ENCODE measurements at places on chromosomes 11 and 22.
A peak's percentile ranks its signal among the peaks of the same experiment; 100 is the strongest.

- H3K27ac ChIP-seq: peak overlapping the region; percentile 94
- no peaks in the 10 kb centered on the region for H3K27me3 ChIP-seq
- DNase-seq: no peak
These were observed 9.2 kb upstream of the TSKU start for GRCh38 chr11:76773921-76774361.

DNA sequence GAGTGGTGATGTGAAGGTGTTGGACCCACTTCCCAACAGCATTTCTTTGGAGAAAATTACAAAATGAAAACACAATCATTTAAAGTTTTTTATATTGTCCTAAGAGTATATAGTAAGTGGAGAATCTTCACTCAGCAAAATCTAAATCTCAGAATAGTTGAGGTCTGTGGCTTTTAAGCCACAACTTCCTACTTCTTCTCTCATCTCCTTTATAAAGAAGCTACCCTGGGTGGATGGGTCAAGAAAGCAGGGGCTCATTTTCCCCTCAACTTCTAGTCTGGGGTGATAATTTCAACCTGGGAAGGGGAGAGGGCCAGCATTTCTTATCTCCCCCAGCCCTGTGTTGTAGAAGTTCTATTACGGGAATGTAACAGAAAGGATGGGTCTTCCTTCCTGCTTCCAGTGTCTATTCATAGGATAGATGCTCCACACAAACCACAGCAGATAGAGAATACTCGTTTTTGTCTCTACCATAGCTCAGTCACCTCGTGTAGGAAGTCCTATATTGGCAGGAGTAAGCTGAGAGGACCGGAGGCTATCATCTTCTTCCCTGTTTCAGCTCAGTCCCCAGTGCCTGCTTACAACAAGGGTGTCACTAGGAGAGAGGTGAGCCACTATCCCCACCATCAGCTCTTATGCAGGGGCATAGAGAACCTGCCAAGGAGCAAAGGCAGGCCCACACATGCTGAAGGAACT, 341.5 kb downstream of the CASP12 start:
- H3K4me1 ChIP-seq: no peaks in the 10 kb centered on the region
- H3K27ac ChIP-seq: no peak overlapping the region
- no peaks in the 10 kb centered on the region for H3K27me3 ChIP-seq
- no peaks in the 10 kb centered on the region for H3K36me3 ChIP-seq
- no peak for DNase-seq
- H3K4me3 ChIP-seq: no peak overlapping the region

DNA sequence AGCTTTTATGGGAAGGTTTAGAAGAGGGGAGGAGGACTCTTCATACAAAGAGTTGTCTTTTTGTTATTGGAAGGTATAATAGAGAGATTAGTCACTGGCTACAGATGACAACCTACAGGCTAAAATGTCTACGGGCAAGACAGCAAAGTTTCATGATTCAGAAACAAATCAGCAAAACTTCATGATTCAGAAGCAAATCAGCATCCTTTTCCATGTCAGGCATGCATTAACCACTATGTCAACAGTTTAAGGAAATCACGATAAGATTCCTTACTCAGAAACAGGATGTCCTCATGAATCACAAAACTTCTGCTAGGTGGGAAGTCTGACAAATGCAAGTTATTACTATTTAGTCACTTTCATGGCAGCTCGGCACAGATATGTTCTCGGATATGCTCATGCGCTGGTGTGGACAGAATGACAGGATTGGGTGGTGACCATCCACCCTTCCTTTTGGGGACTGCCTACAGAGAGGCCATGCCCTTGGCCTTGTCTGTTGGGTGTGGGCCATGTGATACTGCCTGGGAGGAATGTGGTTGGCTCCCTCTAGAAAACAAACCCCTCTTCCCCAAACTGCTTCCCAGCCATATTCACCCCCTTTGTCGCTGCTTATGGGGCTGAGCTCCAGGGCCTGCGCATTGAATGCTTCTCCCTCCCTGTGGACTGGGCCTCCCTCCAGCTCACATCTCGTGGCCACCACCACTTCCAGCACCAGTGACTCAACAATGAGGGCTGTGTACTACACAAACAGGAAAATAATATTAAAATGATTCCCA, 10.1 kb downstream of the C11orf91 start:
- DNase-seq: no peak
- no peaks in the 10 kb centered on the region for H3K36me3 ChIP-seq
- H3K27ac ChIP-seq: peak overlapping the region; percentile 96
- H3K27me3 ChIP-seq: no peaks in the 10 kb centered on the region
- peaks cover 40% of the 10 kb centered on the region for H3K4me1 ChIP-seq
- no peak overlapping the region for H3K4me3 ChIP-seq

GRCh38 chr11:11427140-11427539, 74.1 kb upstream of the CSNK2A3 start:
- no peaks in the 10 kb centered on the region for H3K36me3 ChIP-seq
- H3K4me1 ChIP-seq: no peaks in the 10 kb centered on the region
- no peak for DNase-seq
- H3K27me3 ChIP-seq: no peaks in the 10 kb centered on the region

DNA sequence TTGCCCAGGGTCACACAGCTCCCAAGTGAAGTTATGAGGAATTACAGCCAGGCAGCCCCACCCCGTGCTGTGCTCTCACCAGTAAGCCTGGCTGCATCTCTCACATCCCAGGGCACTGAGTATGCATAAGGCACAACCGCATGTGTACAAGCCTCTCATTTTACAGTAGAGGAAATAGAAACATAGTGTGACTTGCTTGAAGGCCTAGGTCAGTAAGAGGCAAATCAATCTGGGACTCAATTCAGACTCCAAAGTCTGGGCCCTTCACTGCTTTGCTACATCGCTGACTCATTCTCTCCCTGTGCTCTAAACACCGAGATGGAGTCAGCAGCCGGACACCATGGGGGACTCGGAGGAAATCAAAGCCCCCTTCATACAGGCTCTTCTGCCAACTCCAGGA, 7.9 kb downstream of the ABTB2 start:
- no peaks in the 10 kb centered on the region for H3K27me3 ChIP-seq
- no peak for DNase-seq
- H3K36me3 ChIP-seq: no peaks in the 10 kb centered on the region
- H3K27ac ChIP-seq: no peak overlapping the region

- no peak overlapping the region for H3K27ac ChIP-seq
- peak; percentile 38 for DNase-seq
- H3K4me1 ChIP-seq: no peaks in the 10 kb centered on the region
- no peaks in the 10 kb centered on the region for H3K27me3 ChIP-seq
These were observed 9.0 kb upstream of the MUC5AC start for GRCh38 chr11:1148752-1149180.

- H3K4me1 ChIP-seq: no peaks in the 10 kb centered on the region
- DNase-seq: peak; percentile 62
- no peaks in the 10 kb centered on the region for H3K36me3 ChIP-seq
- H3K27ac ChIP-seq: peak overlapping the region; percentile 40
These were observed 30.4 kb upstream of the MICAL2 start for GRCh38 chr11:12079726-12080556.

DNA sequence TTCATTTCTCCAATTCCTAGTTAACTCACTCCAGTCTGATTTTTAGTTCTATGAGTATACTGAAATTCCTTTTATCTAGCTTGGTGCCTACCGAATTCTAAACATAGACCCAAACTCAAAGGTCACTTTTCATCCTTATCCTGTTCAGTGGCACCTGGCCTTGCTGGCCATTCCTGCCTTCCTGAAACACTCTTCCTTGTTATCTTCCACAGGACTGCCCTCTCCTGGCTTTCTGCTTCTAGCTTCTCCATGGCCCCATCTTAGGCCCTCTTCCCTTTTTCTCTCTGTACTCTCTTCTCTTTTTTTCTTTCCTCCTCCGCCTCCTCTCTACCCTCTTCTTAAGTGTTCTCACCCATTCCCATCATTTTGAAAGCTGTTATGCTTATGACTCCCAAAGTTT, 87.3 kb downstream of the WNT11 start:
- DNase-seq: no peak
- no peak overlapping the region for H3K27ac ChIP-seq
- H3K36me3 ChIP-seq: no peaks in the 10 kb centered on the region
- H3K4me1 ChIP-seq: no peaks in the 10 kb centered on the region
- H3K27me3 ChIP-seq: no peaks in the 10 kb centered on the region

DNA sequence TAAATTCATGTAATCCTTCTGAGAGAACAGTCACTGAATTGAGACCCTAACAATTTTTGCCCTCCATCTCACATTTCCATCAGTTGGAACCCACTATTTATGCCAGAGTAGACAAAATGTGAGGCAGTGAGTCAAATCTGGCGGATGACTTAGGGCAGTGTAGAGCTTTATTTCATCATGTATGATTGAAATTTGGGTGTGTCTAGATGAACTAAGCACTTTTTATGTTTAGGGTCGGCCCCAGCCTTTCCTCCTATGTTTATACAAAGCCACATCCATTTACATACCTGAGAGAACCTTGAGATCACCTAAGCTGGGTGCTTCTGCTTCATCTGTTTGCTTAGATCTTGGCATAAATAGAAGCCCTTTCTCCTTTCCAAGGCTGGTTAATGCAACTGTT, 15.0 kb upstream of the MUC15 start:
- H3K27ac ChIP-seq: no peak overlapping the region
- H3K4me1 ChIP-seq: no peaks in the 10 kb centered on the region
- no peaks in the 10 kb centered on the region for H3K36me3 ChIP-seq
- DNase-seq: no peak
- no peak overlapping the region for H3K4me3 ChIP-seq

DNA sequence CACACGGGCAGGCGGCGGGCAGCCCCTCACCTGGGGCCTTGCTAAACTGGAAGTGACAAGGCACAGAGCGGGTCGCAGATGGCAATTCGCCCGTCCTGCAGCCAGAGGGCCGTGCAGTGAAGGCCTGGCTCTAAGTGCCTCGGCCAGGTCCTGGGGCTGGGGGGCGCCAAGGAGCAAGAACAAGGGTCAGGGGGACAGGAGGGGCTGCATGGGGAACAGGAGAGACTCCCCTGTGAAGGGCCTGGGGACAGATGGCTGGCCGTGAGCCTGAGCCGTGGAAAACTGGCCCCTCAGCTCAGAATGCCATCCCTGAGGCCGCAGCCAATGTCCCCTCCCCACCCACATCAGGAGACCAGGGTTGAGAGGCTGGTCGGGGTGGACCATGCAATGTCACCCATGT, 60.0 kb downstream of the RTL6 start:
- DNase-seq: peak; percentile 31
- H3K27ac ChIP-seq: no peak overlapping the region
- H3K4me3 ChIP-seq: no peak overlapping the region
- no peaks in the 10 kb centered on the region for H3K27me3 ChIP-seq

DNA sequence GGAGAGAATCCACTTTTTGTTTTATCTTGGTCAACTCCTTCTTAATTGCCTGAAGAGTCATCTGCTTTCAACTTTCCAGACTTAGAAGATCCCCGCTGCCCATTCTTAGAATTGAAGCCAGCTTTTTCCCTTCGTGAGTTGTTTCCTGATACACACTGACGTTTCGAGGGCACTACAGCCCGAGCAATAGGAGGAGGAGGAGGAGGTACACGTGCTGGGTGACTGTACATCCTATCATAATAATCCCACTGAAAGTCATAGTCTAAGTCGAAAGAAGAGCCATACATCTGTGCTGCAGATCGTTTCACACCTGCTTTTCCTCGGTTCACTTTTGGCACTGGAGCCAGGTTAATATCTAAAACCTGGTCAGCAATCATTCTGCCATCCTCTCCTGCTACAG, 606.1 kb downstream of the DLG2 start:
- no peak for DNase-seq
- no peak overlapping the region for H3K4me3 ChIP-seq
- no peaks in the 10 kb centered on the region for H3K36me3 ChIP-seq
- H3K4me1 ChIP-seq: no peaks in the 10 kb centered on the region

- no peaks in the 10 kb centered on the region for H3K27me3 ChIP-seq
- H3K27ac ChIP-seq: no peak overlapping the region
- H3K4me1 ChIP-seq: no peaks in the 10 kb centered on the region
- no peak overlapping the region for H3K4me3 ChIP-seq
- H3K36me3 ChIP-seq: no peaks in the 10 kb centered on the region
- no peak for DNase-seq
These were observed 89.9 kb upstream of the AMOTL1 start for GRCh38 chr11:94678236-94678635.

DNA sequence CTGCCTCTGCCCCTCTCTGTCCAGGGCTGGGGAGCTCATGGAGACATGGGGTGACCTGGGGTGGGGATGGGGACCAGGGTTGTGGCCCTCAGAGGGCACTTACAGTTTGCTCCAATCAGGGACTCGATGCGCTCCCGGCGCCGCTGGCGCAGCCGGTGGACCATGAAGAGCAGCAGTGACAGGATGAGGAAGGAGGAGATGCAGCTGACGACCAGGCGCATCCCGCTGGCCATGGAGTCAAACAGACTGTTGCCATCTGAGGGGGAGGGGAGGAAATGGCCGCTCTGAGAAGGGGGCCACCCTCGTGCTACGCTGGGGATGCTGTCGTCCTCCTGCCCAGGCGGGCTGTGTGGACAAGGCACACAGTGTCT, 80.5 kb downstream of the DGCR2 start:
- DNase-seq: no peak
- no peaks in the 10 kb centered on the region for H3K4me1 ChIP-seq
- H3K36me3 ChIP-seq: peaks cover 10% of the 10 kb centered on the region
- no peak overlapping the region for H3K27ac ChIP-seq

DNA sequence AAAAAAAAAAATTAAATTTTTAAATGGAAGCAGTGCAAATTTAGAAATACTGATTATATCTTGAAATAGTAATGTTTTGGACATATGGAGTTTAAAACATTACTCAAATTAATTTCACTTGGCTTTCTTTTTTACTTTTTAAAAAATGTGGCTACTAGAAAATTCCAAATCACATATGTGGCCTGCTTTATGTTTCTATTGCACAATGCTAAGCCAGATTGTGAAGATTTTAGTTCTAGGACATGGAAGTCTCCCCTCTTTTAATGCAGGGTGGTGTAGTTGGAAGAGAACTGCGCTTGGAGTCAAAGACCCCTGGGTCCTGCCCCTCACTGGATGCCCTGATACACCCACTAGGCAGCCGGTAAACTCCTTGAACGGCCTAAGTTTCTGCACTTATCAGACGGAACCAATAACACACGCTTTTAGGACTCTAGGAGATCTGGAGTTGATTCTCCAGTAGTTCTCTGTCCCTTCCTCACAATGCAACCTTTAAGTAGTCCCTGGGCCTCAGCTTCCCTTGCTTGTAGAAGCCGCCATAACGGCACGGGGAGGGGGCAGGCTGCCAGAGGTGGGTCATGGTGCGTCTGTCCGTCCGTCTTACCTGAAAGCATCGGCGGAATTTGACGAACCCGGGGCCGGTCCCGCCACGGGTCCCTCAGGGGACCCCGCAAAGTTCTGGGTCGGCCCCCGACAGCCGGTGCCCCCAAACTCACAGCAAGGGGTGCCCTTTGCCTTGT, 505 bp downstream of the FAM227A start:
- H3K4me3 ChIP-seq: peak overlapping the region; percentile 100
- H3K36me3 ChIP-seq: no peaks in the 10 kb centered on the region
- DNase-seq: no peak
- no peaks in the 10 kb centered on the region for H3K4me1 ChIP-seq
- peak overlapping the region; percentile 88 for H3K27ac ChIP-seq
- no peaks in the 10 kb centered on the region for H3K27me3 ChIP-seq

DNA sequence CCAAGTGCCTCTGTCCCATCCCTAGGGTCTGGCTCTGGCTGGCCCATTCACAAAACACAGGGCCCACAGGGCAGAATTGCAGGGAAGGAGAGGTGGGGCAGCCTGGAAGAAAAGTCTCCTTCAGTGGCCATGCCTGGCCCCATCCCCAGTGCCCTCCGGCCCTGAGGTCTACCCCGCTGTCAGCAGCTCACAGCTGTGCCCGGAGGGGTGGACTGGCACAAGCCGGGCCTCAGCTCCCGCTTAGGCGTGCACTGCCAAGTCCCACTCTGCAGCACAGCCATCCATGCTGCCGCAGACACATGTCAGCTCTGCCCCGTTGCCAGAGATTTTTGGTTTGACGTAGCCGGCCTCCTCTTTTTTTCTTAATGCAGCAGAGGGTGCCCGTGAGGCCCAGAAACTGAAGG, 3.9 kb upstream of the SCN2B start:
- H3K4me1 ChIP-seq: peaks cover 5% of the 10 kb centered on the region
- H3K27ac ChIP-seq: peak overlapping the region; percentile 61
